Renal cortex interstitium (tissue), 15 donors: ENCODE measurements at places on chromosomes 7 and 10. TPM values are rescaled to one million over a fixed set of nuclear protein-coding genes. Genes with fewer than 3 reads are reported as not detected.

DNA sequence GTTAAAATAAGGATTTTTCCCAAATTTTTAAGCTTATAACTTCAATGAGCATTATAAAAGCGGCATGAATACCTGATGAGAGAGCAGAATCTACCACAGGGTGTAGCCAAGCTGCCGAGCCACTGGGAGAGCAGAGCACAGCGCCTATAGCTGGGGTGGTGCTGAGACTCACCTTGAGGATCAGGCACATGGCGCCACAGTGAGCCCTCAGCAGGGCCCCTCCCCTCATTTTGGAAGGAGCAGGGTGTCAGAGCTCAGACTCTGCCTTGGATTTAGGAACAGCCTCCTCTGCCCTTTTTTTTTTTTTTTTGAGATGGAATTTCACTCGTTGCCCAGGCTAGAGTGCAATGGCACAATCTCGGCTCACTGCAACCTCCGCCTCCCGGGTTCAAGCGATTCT, 118.6 kb downstream of the SRPK2 start:
- no peak for DNase-seq

- no peak for DNase-seq
These were observed 25.8 kb downstream of the EPC1 start for GRCh38 chr10:32321016-32321631.

DNA sequence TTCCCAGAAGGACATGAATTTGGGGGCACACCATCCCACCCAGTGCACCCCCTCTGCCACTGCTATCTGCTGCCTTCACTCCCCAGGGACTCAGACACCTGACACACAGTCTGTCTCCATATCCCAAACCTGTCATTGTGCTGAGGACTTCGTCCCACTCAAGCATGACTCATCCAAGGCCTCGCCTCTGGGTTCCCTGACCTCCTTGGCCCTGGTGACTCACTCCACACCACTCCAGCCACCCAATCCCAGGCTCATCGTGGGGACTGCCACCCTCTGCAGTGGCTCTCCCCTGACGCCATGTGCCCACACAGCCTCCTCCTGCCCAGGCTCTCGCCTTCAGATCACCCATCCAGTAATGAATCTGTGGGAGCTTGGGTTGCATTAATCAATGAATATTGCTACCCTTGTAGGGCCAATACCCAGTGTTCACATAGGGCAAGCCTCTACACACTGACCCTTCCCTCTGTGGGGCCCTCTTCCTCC, 6.6 kb upstream of the INSIG1 start:
- DNase-seq, result no peak

GRCh38 chr10:75646218-75646915, 214.9 kb downstream of the LRMDA start:
- no peak for DNase-seq

GRCh38 chr7:39125846-39126245, 148.1 kb downstream of the POU6F2 start:
- no peak for DNase-seq

GRCh38 chr10:78551184-78552005, 517.4 kb upstream of the ZMIZ1 start:
- DNase-seq, result no peak

GRCh38 chr7:785416-785815, 46.9 kb upstream of the SUN1 start:
- no peak for DNase-seq

GRCh38 chr7:25216837-25217236, 11.4 kb downstream of the NPVF start:
- DNase-seq, result peak; percentile 67

- DNase-seq, result no peak
These were observed 163.2 kb downstream of the DKK1 start for GRCh38 chr10:52477305-52477704.

DNA sequence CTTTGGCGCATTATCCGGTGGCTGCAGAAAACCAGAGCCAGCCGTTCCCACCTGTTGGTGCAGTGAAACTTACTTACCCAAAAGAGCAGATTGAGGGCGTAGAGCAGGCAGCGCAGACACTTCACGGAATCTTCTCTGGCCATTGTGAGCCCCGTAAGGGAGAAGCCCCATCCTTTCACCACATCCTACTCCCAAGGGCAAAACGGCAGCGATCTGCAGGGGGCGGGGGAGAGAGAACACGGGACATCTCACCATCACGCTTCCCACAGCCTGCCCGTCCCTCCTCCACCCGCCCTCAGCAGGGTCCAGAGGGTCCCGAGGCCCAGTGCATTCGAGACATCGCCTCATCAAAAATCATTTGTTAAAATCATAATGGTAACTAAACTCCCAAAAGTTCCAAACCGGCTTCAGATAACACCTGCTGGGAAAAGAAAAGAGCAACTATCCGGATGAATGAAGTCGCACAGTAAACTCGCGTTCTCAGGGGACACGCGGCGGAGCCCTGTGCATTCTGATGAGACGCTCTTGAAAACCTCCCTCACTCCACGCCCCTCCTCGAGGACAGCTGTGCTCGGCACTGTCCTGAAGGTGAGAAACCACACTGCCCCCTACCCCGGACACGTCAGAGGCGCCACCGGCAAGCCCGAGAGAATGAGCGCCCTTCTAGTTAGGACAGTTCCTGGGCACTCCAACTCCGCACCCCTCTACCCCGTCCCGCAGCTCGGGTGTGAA, 1.2 kb downstream of the TSPAN12 start:
- peak; percentile 41 for DNase-seq

GRCh38 chr10:9140373-9140772, 1085.9 kb downstream of the GATA3 start:
- DNase-seq, result no peak

GRCh38 chr10:67385089-67385488, 310.9 kb downstream of the CTNNA3 start:
- DNase-seq, result no peak

GRCh38 chr7:134448356-134449229, 10.3 kb downstream of the AKR1B1 start:
- DNase-seq, result no peak

- DNase-seq, result no peak
These were observed 115.7 kb upstream of the RET start for GRCh38 chr10:42960991-42961795.

- no peak for DNase-seq
These were observed 16.2 kb downstream of the LHPP start for GRCh38 chr10:124477614-124478363.

DNA sequence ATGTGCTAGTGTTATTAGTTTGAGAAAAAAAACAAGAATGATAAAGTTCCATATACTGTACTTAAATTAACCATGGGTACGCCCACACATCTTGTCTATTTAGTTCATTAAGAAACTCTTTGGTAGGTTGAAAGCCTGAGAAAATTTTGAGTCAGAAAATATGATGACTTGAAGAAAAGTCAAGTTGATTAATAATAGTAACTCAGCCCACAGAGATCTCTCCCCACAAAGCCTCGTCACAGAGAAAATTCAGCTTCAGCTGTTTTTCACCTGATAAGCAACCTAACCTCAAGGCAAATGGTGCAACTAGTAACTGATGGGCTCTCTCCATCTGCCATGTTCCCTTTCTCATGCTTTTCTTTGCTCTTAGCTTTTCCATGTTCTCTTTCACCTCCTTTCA, 1021.6 kb downstream of the GATA3 start:
- DNase-seq, result no peak

The OLAH gene
- 0.51 TPM for polyA plus RNA-seq

The CH25H gene
- polyA plus RNA-seq, result 0.22 TPM

The CDK14 gene
- 35.1 TPM for polyA plus RNA-seq
